ENCODE measurements at places on chromosomes 16 and 17.
A peak's percentile ranks its signal among the peaks of the same experiment; 100 is the strongest.

- no peak for DNase-seq
Observed at GRCh38 chr17:56322991-56323390, 169.7 kb downstream of the ANKFN1 start.

GRCh38 chr17:8016632-8017424, 14.4 kb downstream of the GUCY2D start:
- no peak for DNase-seq

- no peak for DNase-seq
Observed at GRCh38 chr16:72938795-72939164, 109.1 kb downstream of the ZFHX3 start.

DNA sequence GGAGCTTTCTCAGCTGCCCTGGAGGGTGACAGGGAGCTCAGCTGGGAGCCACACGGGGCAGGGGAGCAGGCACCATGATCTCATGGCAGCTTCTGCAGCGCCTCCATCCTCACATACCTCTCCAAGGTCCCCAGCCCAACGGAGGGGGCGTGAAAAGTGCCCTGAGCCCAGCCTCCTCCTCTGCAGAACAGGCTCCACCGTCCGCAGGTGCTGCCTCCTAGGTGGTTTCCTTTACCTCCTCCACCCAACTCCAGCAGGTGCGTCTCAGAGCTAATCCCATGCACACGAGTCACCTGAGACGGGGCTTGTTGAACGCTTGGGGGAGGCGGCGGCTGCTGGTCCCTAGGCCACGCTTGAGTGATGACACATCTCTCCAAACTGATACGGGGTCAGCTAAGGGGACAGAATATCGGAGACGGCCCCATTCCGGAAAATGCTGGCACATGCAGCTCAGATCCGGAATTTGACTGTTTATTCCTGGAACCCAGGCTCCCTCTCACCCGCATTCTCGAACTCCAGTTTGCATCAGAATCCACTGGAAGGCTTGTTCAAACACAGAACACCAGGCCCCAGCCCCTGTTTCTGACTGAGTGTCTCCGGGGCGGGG, 387 bp upstream of the SLC38A8 start:
- no peak for DNase-seq

GRCh38 chr17:73387746-73388577, 76.2 kb upstream of the CDC42EP4 start:
- DNase-seq: no peak

GRCh38 chr16:20137194-20137593, 63.5 kb upstream of the GPR139 start:
- DNase-seq: no peak

DNA sequence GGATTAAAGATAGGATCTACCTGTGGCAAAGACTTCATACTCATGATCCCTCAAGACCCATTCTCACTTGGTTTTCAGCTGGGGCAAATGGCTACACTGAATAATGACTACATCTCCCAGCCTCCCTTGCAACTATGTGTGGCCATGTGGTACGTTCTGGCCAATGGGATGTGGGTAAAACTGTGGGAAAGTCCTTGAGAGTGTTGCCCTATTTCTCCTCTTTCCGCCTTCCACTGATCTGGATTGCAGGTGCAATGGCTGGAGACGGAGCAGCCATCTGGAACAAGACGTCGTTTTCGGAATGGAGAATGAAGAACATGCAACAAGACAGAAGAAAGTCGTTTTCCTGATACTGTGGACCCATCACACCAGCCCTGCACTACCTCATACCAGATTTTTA, 48.5 kb downstream of the HAPSTR1 start:
- DNase-seq: no peak

DNA sequence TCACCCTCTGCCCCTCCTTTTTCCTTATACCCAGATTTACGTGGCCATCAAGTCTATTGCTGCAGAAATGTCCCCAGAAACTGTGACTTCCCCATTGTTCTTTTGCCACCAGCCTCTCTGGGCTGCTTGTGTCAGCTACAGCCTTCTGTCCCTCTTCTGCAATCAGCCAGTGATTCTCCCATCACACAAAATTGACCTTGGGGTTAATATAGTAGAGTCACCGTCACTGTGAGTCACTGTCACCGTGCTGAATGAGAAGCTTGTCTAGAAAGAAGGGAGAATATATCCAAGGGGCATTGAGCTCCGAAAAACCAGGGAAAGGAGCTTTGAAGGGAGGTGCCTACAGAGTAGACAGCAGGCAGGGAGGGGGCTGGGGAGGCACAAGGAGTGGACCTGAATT, 290.5 kb downstream of the HAPSTR1 start:
- DNase-seq: no peak

GRCh38 chr17:31472137-31472536, 80.7 kb downstream of the RAB11FIP4 start:
- no peak for DNase-seq

GRCh38 chr17:79864617-79865250, 25.5 kb upstream of the CBX4 start:
- DNase-seq: no peak

GRCh38 chr17:39737760-39738567, at the start of gene GRB7:
Gene GRB7 (plus strand): TSS chr17:39737938. CDS start chr17:39742302, 4,364 bp downstream.
- DNase-seq: no peak

DNA sequence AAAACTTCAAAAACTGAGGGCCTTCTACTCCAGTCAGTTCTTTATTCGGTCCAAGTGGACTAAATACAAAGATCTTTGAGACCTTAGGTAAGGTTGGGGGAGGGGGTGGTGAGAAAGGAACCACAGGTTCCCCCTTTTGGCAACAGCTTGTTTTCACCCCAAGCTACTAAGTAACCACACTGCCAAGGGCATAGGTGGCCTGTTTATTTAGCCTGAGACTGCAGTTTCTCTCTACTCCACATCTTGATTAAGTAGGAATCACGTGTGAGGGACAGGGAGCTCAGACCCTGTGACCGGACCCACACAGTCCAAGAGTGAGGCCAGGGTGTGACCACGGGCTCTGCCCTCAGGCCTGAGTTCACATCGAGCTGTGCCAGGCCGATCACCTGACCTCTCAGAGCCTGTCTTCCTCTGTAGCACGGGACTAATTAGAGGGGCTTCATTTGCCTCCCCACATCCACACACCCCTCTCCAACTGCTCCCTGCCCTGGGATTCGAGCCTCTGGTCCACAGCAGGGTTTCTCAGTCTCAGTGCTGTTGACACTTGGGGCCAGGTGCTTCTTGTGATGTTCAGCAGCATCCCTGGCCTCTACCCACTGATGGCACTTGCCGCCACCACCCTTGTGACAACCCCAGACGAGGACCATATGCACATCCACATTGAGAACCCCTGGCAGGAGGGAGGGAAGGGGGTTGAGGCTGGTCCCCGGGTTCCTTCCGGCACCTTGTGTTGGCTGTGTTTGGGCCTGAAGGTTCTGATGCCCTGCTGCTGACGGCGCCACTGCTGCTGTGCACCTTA, 17.8 kb downstream of the ST6GALNAC2 start:
- no peak for DNase-seq

DNA sequence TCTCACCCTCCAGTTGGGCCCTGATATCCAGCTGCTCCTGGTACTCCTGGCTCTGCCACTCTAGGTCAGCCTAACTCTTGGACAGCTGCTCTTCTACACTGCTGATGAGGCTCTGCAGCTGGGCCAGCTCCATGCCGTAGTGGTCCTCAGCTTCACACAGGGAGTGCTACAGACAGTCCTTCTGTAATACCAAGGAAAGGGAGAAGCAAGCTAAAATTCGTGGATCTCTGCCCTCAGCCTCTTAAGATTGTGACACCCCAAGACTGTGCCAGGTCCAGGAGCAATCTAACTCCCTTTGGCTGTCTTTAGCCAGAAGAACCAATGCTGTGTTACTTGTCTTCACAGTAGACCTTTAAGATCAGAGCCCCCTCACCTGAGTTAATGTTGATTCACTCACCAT, 7.7 kb upstream of the KRT38 start:
- no peak for DNase-seq

GRCh38 chr17:49465331-49465903, 29.7 kb upstream of the NGFR start:
- DNase-seq: no peak

DNA sequence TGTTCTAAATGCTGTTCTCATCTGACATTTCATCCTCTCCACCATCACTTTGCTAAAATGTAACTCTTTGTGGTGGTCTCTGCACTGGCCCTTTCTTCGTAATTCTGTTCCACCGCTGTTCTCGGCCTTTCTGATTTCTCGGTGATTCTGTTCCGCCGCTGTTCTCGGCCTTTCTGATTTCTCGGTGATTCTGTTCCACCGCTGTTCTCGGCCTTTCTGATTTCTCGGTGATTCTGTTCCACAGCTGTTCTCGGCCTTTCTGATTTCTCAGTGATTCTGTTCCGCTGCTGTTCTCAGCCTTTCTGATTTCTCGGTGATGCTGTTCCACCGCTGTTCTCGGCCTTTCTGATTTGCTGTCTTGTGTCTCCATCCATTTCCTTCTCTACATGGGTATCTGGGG, 12.3 kb downstream of the FOXF1 start:
- no peak for DNase-seq

DNA sequence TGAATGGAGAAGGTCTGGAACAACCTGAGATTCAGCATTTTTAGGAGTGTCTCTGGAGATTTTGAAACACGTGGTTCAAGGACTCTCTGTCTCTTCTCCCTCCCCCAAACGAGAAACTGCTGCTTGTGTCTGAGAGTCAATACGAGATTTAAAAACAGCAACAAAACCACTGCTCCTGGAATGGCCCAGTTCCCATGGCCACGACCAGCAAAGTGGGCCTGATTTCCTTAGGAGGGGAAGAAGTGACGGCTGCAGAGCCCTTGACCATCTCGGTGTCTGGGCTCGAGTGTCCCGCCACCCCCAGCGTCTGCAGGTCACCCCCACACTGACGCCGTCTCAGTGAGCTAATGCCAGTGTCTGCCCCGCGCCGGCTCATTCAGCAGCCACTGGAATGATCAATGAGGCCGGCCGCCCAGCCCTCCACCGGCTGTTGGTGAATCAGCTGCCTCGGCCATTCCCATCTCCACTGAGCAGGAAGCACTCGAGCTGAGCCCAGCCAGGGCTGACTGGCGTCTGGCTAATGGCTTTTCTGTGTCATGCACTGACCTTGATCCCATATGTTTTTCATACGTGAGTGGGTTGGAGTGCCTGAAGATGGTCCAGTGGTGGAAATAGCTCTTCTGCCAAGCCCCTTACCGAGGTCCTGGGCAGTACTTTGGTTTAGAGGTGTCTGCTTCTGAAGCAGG, 151.8 kb downstream of the PITPNC1 start:
- peak; percentile 17 for DNase-seq

DNA sequence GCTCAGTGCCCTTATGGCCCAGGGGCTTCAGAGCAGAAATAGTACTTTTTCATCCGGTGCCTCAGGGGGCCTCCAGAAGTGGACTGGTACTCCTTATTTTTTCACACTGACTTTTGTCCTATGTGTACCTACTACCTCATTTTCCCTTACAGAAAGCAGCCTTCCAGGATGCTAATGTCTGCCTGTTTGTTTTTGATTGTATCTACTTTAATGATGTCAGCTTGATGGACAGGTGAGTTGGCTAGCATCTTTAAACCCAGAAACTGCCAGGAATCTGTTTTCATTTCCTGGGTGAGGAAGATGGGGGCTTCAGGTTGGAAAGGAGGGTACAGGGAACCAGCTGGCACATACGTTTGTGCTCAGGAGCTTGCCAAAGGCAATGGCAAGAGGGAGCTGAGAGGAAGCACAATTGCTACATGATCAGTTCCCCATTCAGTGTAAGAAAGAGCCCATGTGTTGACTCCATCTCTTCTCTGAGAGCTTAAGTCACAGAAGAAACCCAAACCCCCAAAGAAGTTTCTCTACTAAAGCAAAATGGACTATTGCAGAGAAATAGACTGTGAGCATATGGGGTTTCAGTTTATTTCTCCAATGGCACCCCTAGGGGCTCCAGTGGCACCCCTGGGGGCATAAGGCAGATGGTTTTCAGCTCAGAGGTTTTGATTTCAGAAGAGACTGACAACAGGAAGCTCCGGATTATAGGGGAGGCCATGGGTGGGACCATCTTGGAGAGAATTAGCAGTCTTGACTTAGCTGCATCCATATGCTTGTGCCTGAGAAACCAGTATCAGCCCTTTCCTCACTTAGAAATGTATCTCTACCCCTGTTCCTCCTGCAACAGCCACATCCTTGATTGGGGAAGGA, 16.3 kb downstream of the LIG3 start:
- DNase-seq: no peak

Data from smooth muscle cell of the brain vasculature (primary cell).